Right hindlimb (tissue), 1 donor: ENCODE measurements at places on chromosomes 6 and 20.

GRCh38 chr20:45174434-45175364 is at the start of gene PI3:
TSS of gene PI3 (plus strand) at chr20:45174902. CDS start at chr20:45174923, 21 bp downstream.
- no peak for DNase-seq

DNA sequence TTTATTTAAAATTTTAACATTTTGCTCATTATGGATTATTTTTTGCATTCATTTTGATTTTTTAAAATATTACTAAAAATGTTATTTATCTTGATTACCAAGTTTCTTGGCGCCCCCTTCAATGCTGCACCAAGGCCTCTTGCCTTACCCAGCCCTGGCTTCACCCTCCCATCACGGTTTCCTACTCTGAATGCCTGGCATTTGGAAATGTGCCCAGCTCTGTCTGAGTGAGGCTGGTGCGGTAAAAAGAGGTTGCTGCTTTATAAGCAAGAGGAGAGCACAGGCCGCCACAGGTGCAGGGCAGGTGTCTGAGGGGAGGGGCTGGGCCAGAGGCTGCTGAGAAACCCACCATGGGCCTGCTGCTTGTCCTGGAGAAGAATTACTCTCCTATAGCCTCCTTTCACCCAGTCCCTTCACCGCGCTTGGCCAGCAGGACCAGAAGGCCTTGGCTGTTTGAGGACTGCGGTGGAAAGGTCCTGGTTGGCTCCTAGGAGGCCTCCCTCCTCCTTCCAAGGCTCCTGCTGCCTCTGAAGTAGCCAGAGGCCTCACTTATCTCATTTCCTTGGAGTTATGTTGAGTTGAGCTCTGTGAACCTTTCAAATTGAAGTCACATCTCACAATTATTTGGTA is 62.6 kb downstream of the BANF2 start:
- no peak for DNase-seq

GRCh38 chr6:114445846-114446245 is 103.0 kb upstream of the HS3ST5 start:
- no peak for DNase-seq

- DNase-seq = no peak
Observed at GRCh38 chr6:149259753-149260152, 57.8 kb upstream of the TAB2 start.

- no peak for DNase-seq
Observed at GRCh38 chr6:18742406-18742805, 355.3 kb downstream of the RNF144B start.

GRCh38 chr6:22146678-22146930 is 150.2 kb downstream of the PRL start:
- DNase-seq = peak; percentile 38

DNA sequence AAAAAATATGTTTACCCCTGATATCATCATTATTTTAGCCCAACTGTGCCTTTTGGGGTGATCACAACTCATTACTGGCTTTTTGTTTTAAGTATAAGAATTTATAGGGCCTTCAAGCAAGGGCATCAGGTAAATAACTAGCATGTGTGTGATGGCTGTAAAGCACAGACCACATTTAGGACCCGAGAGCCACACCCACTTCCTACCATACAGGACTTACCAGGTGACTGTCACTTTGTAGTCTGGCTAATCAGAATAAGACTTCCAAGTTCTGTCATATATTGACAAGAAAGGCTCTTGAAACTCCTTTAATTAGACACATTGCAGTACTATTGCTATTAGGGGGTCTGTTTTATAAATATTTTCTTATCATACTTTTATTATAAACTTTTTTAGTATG is 31.1 kb downstream of the TMEM242 start:
- DNase-seq = no peak

GRCh38 chr6:154448448-154449096 is 61.9 kb downstream of the CNKSR3 start:
- DNase-seq = peak; percentile 85

GRCh38 chr20:36311141-36311853 is 5.2 kb downstream of the DLGAP4 start:
- no peak for DNase-seq

DNA sequence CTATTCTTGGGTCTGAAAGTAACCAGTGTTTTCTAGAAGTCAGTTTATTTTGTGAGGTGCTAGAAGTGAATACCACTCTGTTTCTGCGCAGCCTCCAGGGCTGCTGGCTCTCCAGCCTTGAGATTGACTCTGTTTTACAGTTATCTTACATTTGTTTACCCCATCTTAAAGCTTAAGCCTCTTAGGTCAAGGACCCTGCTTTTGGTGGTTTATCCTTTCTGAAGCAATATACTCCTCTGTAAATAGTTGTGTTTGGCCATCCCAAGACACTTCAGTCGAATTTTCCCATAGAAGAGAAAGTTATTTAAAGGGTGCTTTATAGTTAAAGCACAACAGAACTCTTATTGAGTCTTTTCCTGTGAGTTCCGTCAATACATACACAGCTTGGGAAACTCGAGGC is 190.6 kb upstream of the RSPO3 start:
- no peak for DNase-seq

GRCh38 chr6:52596371-52597028 is 19.6 kb upstream of the TRAM2 start:
- DNase-seq = no peak

DNA sequence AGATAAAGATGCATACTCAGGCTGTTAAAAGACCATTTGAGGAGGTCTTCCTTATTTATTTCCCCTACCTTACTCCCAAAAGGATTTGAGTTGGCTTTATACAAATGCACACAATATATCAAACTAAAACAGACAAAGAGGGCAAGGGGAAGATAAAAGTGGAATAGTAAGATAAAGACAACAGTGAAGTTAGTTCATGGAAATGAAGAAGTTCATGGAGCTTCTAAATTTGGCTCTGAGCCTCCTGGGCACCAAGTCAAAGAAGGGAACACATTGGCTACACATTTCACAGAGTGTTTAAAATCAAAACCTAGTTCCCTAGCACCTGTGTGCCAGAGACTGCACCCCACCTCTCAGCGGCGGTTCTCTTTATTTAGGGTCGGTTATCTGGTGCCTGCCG is 25.8 kb upstream of the ARMC2 start:
- no peak for DNase-seq

DNA sequence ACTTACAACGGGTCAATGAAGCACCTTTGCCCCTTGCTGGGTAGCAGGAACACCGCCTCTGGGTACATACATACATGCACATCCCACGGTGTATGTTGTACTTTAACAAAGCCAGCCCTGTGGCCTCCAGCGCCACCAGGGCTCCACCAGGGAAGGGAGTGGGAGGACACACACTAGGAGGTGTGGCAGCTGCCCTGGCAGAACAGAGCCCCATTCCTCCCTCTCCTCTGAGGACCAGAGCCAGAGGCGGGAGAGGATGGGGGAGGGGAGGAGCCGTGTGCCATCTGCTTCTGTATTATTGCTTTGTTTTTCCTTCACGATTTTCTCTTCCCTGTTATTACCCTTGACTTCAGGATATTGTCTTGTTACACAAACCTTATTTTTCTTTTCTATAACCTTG is 105.8 kb upstream of the TRAF3IP2 start:
- DNase-seq = peak; percentile 78

DNA sequence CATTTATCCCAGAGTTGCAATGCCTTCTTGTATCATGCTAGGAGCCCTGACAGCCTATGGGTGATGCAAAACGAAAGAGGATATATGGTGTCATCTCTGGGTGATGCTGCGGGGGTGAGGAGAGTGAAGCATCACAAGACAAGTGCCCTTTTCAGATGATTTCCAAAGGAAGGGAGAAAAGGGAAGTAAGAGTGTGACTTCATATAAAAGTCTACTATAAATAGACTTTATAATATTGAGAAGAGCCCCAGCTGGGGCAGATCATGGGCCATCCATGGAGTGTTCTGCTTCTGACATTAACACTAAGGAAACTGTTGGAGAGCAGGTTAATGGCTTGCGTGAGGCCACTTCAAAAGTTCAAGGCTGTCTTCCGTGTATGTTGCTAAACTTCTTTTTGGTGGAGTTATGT is 4.4 kb downstream of the CD83 start:
- DNase-seq = no peak

DNA sequence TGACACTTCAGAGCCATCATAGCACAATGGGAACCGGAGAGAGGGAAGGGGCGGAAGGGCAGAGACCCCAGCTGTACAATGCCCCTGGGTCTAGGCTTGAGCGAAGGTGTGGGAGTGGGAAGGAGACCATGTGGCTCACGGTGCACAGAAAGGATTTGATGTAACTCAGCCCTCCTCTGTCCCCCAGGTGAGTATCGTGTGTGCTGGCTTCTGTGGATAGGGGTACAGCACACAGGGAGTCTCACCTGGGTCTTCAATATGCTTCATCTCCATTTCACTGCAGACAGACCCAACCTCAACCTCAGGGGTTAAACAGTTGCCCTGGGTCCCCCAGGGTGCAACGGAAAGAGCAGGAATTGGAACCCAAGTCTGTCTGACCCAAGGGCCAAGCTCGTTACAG is 122.2 kb downstream of the CDH26 start:
- no peak for DNase-seq

DNA sequence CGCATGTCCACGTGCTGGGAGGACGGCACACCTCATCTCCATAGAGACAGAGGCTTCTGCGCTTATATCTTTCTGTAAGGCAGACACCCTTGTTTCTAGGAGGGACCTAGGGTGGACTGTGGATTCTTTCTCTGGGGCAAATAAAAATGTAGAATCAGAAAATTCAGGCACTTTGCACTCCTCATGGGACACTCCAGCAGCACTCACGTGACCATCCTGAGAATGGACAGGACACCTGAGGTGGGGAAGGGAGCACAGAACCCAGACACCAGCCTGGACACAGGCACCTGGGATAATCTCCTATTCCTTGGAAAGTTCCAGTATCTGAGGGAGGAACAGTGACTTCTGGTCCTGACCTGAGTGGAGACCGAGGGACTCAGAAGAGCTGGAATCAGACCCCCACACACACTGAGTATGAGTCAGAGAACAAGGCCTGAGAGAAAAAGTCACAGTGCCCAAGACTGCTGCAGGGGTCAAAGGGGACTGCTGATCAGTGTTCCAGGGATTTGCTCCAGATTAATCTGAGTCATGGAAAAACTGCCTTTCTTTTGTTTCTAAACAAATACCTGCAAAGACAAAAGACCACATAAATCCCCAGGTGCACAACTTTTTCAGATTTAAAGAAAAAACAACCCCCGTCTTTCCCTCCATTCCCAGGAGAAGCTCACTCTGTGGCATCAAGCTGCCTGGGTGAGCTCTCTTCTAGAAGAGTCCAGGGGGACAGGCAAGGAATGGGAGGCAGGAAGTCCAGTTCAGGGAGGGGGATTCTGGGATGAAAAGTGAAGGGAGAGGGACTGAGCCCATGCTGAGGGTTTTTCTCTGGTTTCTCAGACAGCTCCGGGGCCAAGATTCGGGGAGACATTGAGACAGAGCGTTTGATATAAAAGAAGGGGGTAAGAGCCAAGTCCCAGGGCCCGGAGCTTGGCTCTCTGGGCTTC is 35.6 kb upstream of the MICB start:
- DNase-seq = no peak

DNA sequence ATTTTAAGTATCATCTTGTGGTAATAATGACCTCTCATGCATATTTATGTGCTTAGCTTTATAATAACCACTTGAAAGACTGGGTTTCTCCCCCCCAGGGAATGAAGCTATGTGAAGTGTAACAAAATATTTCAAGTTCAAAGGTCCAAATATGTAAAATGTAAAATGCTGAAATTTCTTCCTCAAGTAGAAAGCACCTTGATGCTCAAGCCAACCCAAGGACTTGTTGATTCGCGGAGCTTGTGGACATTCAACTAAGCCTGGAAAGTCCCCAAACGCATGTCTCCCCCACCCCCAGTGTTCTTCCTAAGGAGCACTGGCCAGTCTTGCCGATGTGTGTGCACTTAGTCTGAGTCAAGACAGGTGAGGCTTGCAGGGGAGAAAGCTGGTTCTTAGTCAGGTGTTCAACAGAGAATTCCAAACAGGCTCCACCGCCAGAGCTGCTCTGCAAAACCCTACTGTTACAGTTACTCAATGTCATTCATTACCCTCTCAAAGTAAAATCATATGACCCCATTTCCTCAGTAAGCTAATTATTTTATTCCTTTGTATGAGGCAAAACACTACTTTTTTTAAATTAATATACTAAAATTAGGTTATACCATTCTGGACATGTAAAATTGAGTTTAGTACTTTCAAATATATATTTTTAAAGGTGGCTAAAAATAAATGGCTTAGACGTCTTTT is 46.9 kb upstream of the QKI start:
- no peak for DNase-seq

- DNase-seq = no peak
Observed at GRCh38 chr6:15823838-15824414, 161.1 kb upstream of the DTNBP1 start.

DNA sequence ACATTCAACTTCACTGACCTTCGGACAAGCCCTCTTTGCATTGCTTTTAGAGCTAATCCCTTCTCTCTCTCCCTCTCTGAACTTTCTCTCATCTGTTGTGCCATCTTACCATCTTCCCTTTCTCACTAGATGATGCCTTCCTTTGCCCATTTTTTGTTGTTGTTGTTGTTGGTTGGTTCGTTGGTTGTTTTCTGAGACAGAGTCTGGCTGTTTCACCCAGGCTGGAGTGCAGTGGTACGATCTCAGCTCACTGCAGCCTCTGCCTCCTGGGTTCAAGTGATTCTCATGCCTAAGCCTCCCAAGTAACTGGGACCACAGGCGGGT is 18.8 kb downstream of the MAP3K5 start:
- no peak for DNase-seq

GRCh38 chr6:167577891-167578361 is 248.8 kb upstream of the AFDN start:
- no peak for DNase-seq

- DNase-seq = no peak
Observed at GRCh38 chr6:162572240-162572639, 155.3 kb downstream of the PRKN start.

DNA sequence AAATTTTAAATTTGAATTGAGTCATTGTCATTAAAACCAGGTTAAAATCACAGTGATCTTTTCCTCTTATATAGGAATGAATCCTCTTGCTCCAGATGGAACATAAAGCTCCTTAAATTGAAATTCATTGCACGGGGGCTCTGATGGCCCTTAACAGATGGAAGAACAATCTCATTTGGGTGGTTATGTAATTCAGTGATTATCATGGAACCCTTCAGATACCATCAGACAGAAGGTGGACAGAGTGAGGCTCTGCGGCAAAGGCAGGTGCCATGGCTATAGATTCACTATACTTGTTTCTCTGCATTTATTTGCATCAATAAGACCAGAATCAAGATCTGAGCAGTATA is 17.8 kb upstream of the RNF182 start:
- no peak for DNase-seq

DNA sequence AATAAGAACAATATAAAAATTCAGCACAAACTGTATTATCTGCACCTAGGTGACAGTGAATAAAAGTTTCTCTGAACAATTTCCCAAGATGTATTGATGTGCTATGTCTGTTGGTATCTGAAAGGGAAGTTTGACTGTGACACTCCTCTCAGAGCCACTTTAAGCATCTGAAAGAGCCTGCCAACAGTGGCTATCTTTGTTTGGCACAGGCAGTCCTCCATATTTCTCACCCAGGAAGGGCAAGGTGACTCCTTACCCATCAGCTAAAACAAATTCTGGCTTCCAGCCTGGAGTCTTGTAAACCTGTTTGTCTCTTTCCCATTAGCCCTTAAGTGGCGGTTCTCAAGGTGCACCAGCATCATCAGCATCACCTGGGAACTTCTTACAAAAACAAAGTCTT is 122.4 kb upstream of the VGLL2 start:
- no peak for DNase-seq
